Frontal cortex (tissue), 4 donors: ENCODE measurements at places on chromosomes 5 and 9.
A peak's percentile ranks its signal among the peaks of the same experiment; 100 is the strongest.

GRCh38 chr5:117487556-117487955 is 912.9 kb upstream of the SEMA6A start:
- DNase-seq = no peak

- DNase-seq = no peak
These were observed 25.3 kb downstream of the UBAP1 start for GRCh38 chr9:34203992-34204635.

DNA sequence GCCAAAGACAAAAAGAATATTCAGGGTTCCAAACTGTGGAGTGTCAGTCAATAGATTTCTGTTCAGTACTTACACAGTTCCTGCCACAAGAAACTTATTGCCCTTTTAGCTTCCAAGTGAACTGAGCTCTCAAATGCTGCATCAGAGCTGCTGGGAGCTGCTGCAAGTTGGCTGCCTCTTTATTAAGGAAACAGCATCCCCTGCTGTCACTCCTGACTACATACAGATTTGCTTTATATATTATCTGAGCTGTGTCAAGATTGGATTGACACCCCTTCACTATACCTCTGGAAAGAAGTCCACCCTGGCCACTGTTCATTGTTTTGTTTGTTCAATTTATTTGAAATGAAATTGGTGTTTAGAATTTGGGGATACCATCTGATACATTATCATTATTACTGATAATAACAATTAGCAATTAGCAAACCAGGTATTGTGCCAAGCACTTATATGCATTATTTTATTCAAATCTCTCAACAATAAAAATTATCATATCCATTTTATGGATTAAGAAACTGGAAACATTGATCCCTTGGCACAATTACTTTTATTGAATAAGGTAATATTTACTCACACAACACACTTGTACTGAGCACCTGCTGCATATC is 16.4 kb upstream of the C5orf58 start:
- DNase-seq = no peak

DNA sequence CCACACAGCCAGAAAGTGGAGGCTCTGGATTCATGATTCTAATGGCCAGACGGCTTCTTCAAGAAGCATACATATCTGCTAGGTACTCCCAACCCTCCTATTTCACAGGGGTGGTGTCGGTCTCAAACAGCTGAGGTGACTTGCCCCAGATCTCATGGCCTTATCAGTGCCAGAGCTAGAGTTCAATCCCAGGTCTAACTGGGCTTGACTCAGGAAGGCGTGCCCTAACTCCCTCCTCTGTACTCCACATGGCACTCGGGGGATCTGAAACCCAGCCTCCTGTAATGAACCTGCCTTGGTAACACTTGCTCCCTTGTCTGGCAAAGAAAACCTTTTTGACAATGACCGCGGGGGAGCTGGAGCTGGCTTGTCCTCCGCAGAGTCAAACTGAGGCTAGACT is 2.1 kb downstream of the QRFP start:
- DNase-seq = no peak

- DNase-seq = no peak
These were observed 60.0 kb downstream of the CSNK1G3 start for GRCh38 chr5:123571927-123572326.

- no peak for DNase-seq
These were observed 158.6 kb downstream of the RFX3 start for GRCh38 chr9:3367185-3367584.

- no peak for DNase-seq
These were observed 1286.1 kb downstream of the PTPRD start for GRCh38 chr9:9326749-9327148.

GRCh38 chr5:96633820-96634219 is 28.4 kb upstream of the CAST start:
- no peak for DNase-seq

DNA sequence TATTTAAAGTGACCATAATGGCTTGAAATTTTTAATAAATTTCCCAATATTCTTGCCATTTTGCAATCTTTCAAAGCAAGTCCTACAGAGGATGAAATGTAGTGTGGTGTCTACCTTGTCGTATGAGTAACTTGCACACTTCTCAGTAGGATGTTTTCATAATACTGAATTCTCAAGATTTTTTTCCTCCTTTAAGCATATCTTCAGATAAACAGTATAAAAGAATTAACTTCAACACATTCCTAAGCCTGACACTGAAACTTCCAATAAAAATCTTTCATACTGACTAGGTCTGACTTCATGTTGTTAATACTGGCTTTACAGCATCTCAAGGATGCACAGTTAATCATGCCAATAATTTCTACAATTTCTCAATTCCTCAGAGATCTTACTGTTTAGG is 62.0 kb downstream of the DROSHA start:
- no peak for DNase-seq

DNA sequence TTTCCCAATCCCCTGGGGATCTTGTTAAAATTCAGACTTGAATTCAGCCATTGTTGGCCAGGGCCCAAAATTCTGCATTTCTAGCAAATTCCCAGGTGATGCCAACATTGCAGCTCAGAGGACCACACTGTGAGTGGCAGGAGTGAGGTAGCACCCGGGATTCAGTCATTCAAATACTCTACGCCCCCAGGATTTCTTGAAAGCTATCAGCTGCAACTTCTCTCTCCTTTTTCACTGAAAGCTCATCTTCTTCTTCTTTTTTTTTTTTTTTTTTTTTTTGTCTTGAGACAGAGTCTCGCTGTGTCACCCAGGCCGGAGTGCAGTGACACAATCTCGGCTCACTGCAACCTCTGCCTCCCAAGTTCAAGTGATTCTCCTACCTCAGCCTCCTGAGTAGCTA is 19.3 kb upstream of the ANKH start:
- no peak for DNase-seq

DNA sequence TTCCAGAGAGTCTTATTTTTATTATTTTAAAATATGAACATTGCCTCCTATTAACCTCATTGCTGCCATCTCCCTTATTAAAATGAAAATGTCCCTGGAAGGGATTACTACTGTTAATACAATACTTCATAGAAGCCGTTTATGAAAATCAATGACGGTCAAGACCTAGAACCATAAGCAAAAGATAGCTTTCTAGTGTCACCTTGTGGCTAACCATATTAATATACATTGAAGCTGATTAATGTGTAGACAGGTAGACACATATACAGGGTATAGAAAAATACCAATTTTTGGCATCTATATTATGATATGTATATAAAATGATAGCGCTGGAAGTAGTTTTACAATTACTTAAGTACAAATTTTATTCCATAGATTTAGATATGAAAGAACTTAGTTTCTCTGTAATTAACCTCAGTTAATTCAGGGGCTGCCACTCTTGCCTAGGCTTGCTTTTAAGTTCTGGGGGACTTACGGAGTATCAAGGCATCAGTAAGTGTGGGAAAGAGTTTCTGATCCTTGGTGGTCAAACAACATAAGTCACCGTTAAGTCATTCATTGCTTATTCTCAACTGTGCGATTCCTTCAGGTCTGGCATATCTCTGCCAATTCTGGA is 2.5 kb upstream of the YTHDC2 start:
- no peak for DNase-seq

GRCh38 chr5:91332267-91333045 is 50.7 kb downstream of the ARRDC3 start:
- DNase-seq = no peak

DNA sequence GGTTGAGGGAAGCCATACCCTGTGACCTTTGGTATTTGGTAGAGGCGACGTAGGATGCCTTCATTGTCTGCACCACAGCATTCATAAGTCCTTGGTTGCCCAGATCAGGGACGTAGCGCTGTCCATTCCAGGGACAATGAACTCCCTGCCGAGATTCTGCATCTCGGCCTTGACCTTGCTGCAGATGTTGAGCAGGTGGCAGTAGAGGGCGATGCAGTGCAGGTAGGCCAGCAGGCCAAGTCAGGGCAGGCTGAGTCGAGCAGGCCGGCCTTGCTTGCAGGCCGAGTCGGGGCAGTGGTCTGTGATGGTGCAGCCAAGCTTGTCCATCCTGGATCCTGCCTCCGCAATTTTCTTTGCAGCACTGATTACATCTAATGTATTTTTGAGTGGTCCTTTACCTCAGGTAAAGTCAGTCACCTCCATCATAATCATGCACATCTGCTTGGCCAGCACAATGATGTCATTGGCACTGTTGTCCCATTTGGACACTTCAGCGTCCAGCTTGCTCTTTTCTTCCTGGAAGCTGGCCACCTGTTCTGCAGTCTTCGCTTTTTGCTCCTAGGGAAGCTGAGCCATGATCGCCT is 93.4 kb upstream of the CCDC112 start:
- DNase-seq = no peak

- DNase-seq = no peak
These were observed 1.3 kb upstream of the KLHL9 start for GRCh38 chr9:21336457-21336856.

GRCh38 chr5:172115541-172115982 is 72.5 kb downstream of the STK10 start:
- no peak for DNase-seq

- DNase-seq = no peak
These were observed 173.1 kb downstream of the CCDC171 start for GRCh38 chr9:15725953-15726352.

GRCh38 chr5:115450741-115451140 is 93.8 kb downstream of the FEM1C start:
- no peak for DNase-seq

GRCh38 chr5:137735555-137736284 is at the start of gene KLHL3:
Gene KLHL3, minus strand, starts transcription at chr5:137736089. Its CDS starts 443 bp downstream, at chr5:137735646.
- DNase-seq = peak; percentile 31

GRCh38 chr9:120136696-120137095 is 443.3 kb downstream of the CDK5RAP2 start:
- no peak for DNase-seq

GRCh38 chr5:113022661-113023060 is 46.1 kb downstream of the DCP2 start:
- no peak for DNase-seq

DNA sequence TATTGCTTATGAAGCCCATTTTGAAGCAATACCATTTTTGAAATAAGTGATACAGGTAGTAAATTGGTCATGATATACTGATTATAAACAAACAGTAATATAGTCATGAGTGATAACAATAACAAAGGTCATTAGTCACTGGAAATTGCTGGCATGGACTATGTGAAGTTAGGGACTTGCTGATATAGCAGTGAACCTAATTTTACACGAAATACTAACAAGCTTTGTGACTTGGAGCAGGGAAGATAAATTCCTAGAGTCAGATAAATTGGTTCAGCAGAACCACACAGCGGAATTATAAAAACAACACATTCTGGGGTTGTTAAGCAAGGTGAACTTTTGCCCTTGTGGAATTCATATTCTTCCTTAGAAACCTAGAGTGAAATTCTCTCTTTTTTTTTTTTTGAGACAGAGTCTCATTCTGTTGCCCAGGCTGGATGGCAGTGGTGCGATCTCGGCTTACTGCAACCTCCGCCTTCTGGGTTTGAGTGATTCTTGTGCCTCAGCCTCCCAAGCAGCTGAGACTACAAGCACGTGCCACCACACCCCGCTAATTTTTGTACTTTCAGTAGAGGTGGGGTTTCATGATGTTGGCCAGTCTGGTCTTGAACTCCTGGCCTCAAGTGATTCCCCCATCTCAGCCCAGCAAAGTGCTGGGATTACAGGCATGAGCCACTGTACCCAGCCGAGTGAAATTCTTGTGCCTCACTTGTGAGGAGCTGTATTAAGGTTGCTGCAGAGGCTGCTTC is 6.0 kb downstream of the UGCG start:
- no peak for DNase-seq

DNA sequence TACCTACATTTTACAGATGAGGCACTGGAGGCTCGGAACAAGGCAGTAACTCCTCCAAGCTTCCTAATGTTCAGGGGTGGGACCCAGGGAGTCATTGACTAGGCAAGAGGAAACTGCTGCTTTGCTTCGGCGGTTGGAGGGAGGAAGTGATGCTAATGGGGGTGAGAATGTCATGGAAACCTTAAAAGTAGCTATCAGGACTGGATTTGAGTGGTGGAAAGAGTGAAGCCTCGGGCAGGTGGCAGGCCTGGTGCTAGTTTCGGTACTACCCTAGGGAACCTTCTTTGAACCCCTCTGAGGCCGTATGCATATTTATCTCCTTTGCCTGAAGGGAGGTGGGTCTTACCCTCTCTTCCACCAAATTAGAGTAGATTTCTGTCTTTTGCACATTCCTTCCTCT is 1.6 kb downstream of the BSPRY start:
- DNase-seq = no peak

DNA sequence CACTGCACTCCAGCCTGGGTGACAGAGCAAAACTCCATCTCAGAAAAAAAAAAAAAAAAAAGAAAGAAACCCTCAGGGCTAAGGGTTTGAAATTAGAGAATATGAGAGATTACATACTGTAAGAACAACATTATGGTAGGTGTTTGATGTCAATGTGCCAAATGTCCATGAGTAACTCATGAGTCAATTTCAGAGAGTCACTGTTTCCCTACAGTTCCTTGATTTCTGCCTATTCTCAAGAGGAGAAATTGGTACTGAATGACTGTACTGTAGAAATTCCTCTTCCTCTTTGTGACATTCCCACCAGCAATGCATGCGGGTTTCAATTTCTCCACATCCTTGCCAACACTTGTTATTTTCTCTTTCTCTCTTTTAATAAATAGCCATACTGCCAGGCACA is 35.2 kb downstream of the MARVELD2 start:
- no peak for DNase-seq

- no peak for DNase-seq
These were observed 160.9 kb upstream of the CCNG1 start for GRCh38 chr5:163276466-163276865.
